SW 1271 (cell line): ENCODE measurements at places on chromosomes 13 and 19.

- DNase-seq = no peak
Measured at GRCh38 chr19:29117926-29118325, 95.0 kb downstream of the UQCRFS1 start.

- no peak for DNase-seq
Measured at GRCh38 chr13:96200810-96201209, 110.9 kb downstream of the HS6ST3 start.

DNA sequence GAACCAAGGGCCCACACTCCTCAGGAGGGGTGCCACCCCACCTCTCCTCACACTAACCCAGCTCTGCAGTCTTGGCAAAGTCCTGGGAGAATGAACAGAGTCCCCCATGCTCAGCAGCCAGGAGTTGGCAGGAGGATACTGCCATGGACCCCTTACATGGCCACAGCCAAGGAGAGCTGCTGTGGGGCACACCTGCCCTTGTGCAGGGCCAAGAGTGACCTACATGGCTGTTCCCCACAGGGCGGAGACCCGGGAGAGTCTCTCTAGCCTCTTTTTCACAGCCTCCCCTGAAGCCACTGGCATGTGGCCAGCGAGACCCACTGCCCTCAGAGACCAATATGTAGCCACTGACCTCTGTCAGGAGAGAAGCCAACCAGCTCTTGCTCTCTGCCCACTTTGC, 45.9 kb upstream of the VSTM2B start:
- no peak for DNase-seq

DNA sequence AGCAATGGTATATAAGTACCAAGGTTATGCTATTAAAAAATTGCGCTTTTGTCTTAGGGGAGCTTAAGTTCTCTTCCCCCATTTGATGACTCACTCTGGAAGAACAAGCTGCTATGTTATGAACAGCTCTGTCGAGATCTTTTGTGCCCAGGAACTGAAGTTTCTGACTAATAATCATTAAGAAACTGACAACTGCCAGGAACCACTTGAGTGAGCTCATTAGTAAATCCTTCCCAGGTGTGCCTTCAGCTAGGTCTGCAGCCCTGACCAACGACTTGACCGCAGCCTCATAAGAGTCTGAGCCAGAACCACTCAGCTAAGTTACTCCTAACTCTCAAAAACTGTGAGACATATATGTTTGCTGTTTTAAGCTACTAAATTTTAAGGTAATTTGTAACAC, 147.8 kb downstream of the SLITRK6 start:
- no peak for DNase-seq

DNA sequence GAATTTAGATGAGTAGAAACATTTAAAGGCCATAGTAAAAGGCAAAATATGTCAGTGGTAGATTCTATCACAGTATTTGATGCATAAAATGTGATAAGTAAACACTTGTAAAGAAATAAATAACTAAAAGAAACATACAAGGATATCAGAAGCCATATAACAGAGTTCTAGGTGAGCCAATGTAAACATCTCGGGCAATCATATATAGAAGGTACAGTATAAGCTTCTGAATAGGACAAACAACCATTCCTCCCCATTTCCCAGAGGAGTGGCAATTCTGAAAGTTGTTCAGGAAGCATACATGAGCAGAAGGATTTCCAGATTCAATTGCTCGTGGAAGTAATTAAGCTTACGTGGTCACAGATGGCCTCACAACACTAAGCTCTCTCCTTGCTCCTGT, 267.3 kb downstream of the LHFPL6 start:
- no peak for DNase-seq
